ENCODE measurements at places on chromosomes 5 and 9.
A peak's percentile ranks its signal among the peaks of the same experiment; 100 is the strongest.

GRCh38 chr5:157288405-157289163 is 22.7 kb downstream of the CYFIP2 start:
- no peak for DNase-seq

GRCh38 chr5:54230936-54231685 is 79.3 kb downstream of the ARL15 start:
- DNase-seq, result no peak

- no peak for DNase-seq
These were observed 484.1 kb upstream of the SEMA6A start for GRCh38 chr5:117058740-117059139.

- peak; percentile 33 for DNase-seq
These were observed 23.1 kb downstream of the SMAD5 start for GRCh38 chr5:136155761-136156160.

DNA sequence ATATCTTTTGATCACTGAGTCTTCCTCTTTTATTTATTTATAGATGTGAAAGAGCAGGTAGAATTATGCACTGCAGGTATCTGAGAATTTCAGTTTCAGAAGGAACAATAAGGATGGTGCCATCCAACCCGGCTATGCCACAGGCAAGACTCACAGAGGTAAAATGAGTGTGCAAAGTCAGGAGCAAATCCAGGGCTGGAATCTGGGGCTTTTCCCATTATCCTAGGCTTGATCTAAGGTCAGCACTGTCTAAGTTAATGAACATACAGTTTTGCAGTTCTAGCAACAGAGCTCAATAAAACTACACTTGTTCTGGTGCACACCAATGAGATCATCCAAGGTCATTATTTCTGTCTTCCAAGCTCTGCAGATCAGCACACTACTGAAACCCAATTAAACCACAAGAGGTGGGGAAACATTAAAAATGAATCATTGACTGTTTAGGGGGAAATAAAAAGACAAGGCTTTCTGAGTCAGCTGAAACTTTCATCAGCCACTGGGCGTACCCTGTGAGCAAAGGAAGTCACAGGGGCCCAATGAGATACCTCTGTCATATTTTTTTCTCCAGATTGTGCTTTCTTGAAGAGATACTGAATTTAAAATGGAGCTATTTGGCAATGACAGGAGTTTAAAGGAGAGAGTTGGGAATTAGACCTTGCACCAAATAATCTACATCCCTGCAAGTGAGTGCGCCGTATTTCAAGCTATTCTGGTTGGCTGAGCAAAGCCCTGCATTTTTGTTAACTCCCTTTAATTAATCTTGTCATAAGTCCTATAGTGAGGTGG is 662.2 kb upstream of the ZNF608 start:
- DNase-seq, result peak; percentile 8

DNA sequence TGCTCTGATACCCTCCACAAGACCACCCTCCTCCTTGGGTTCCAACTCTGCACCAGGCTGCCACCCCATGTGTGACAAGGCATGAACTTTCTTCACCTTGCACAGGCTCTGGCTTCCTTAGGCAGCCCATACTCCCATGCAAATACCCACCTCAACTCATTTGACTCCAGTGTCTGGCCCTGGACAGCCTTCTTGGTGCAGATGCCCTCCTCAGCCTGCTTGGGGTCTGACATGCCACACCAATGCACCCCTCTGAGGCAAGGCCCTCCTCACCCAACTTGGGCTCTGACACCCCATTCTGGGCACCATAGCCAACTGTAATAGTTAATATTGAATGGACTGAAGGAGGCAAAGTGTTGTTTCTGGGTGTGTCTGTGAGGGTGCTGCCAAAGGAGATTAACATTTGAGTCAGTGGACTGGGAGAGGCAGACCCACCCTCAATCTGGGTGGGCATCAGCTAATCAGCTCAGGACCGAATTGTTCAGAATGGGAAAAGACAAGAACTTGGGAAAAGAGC is 115.0 kb upstream of the EPB41L4A start:
- DNase-seq, result no peak

GRCh38 chr5:33816791-33817190 is 75.0 kb downstream of the ADAMTS12 start:
- DNase-seq, result no peak

DNA sequence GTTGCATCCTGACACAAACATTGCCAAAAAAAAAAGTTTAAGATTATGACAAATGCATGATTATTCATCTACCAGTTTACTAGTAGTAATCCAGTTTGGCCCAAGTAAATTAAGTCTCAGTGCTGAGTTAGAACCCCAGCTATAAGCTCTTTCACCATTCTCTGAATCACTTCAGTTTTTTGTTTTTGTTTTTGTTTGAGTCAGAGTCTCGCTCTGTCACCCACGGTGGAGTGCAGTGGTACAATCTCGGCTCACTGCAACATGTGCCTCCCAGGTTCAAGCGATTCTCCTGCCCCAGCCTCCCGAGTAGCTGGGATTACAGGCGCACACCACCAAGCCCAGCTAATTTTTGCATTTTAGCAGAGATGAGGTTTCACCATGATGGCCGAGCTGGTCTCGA is 1.5 kb upstream of the PCYOX1L start:
- DNase-seq, result peak; percentile 55

GRCh38 chr9:73037613-73038012 is 84.8 kb upstream of the ALDH1A1 start:
- no peak for DNase-seq

DNA sequence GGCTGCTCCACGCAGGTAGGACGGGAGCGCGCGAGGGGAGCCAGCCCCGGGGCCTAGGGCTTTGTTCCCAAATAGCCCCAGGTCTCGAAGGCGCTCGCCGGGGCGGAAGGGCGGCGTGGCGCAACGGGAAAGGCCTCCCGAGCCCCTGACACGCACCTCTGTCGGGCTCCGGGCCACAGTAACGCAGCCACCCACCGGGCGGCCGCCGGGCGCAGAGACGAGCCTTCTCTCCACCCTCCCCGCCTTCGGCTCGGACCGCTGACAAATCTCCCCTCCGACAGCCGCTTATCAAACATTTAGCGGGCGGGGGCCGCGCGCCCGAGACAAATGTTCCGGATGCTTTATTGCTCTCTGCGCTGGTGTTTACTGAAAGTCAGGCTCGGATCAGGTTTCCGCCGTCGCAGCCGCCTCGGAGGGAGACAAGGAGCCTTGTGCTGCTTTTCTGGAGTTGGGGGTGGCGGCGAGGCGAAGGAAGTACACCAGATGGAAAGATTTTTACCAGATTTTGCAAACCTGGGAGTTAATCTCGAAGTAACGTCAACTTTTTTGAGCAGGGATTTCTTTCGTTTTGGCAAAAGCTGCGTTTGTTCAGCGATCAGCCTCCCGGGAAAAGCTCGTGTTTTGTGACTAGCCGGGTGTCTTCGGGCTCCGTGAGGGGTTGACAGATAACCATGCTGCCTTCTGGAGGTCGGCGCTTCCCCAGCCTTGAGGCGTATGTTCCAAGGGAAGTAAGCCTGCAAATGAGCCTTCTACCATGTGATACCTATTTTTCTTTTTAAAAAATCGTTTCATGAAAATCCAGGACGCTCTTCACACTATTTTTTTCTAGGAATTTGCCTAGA is 950 bp downstream of the RGMB start:
- peak; percentile 57 for DNase-seq

DNA sequence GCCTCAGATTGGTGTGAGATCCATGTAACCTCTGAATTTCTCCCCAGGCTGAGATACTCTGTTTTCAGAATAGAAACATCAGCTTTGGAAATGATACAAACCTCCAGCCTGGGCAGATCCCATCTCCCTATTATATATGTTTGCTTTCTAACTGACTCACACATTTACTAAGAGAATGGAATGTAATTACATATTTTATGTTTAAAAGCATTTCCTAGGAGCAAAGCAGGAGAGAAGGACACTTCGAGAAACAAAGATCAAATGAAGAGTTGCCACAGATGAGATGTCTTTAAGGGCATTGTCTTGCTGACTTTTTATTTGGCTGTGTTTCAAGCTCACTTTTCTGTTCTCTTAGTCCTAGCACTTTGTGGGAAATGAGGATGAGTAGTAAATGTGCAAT is 96.3 kb downstream of the CDH18 start:
- DNase-seq, result no peak

GRCh38 chr9:15115041-15115440 is 192.0 kb downstream of the TTC39B start:
- DNase-seq, result no peak

- no peak for DNase-seq
These were observed 33.5 kb downstream of the SPATA31D1 start for GRCh38 chr9:82022121-82022520.

- DNase-seq, result no peak
These were observed 730 bp downstream of the ZMYND19 start for GRCh38 chr9:137589441-137590122.

- DNase-seq, result no peak
These were observed 166.8 kb downstream of the COL23A1 start for GRCh38 chr5:178423431-178423830.

GRCh38 chr9:122216798-122217418 is 11.8 kb downstream of the LHX6 start:
- no peak for DNase-seq

DNA sequence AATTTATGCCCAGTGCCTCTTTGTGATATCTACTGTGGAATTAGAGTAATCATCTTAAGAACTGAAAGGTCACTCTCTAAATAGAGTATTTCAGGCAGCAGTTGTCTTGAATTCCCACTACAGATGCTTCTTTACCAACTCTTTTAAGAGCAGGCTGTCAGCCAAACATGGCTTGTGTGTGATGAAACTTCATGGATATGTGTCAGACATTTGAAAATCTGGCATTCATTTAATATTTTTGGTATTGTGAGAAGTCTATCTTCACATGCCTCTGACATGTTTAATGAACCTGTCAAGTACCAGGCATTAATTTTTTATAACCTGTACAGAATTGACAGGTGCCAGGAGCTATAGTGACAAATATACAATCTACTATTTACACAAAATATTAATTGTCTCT is 318.6 kb downstream of the CDH9 start:
- DNase-seq, result no peak

- DNase-seq, result no peak
These were observed 153.9 kb upstream of the IER5L start for GRCh38 chr9:129331772-129332500.

GRCh38 chr9:17837965-17838364 is 259.1 kb downstream of the SH3GL2 start:
- peak; percentile 27 for DNase-seq

GRCh38 chr9:128503870-128504269 is 649 bp upstream of the GLE1 start:
- DNase-seq, result peak; percentile 63

DNA sequence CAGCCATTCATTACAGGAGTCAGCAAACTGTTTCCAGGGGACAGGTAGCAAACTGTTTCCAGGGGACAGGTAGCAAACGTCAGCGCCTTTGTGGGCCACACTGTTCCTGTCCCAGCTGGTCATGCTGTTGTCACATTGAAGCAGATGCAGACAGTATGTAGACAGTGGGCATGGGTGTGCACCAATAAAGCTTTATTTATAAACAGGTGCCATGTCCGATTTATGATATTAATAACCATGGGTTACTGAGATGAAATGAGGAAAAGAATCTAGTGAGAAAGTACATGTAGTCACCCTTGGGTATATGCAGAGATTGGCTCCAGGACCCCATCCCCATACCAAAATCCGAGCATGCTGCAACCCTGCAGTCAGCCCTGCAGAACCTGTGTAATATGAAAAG is 122.5 kb downstream of the EHMT1 start:
- no peak for DNase-seq

GRCh38 chr9:133786907-133787753 is 49.0 kb upstream of the SARDH start:
- DNase-seq, result no peak

GRCh38 chr5:133897431-133897830 is 71.0 kb downstream of the C5orf15 start:
- DNase-seq, result no peak

DNA sequence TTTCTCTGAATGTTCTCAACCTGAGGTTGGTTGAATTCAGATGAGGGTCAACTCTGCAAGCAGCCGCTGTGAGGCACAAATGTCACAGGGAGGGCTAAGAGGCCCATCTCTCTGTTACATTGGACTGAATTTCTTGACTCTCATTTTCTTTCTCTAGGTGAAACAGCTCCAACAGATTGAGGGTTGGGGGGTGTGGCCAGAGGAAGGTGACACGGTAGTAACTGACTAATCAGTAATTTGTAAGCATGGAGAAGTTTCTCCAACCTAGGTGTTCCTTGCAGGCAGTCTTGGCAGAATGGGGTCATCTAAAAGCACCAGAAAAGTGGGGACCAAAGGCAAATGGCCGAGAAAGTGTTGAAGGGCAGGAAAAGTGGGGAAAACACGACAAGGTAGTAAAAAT is 16.8 kb downstream of the CCT5 start:
- no peak for DNase-seq

DNA sequence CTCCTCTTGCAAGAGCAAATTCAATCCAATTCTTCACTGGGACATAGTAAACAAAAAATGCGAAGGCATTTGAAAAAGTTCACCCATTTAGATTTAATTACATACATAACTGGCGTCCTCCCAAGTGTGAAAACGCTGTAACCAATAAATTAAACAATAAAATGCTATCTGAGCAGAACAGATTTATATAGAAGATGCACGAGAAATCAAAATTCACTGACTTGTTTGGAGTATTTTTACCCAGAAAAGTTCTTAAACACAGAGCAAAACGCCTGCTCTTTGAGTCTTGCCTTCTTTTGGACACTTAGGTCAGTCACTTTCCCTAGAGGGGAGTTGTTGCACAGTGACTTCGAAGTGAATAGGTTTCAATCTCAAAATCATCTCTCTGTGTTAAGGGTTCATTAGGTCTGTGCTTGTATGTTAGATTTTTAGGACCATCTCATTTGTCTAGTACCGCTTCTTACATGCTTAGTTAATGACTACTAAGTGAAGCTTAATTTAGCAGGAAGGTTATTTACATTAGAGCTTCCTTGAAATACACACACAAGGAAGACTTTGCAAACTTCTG is 1.9 kb downstream of the ALDH1A1 start:
- no peak for DNase-seq

DNA sequence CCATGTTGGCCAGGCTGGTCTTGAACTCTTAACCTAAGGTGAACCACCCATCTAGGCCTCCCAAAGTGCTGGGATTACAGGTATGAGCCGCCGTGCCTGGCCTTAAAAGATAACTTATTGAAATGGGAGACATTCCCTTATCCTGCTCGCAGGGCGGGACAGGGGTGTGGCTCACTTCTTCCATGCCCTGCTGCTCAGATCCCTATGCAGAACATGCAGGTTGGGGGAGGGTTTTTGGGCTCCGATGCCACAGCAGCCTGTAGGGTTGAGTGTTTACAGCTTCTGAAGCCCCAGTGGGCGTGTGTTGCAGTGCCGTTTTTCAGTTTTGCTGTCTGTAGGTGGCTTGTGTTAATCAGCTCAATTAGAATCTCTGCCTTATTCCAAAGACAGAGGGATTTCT is 108.0 kb upstream of the BRINP1 start:
- DNase-seq, result no peak

- DNase-seq, result no peak
These were observed 171.7 kb downstream of the ZNF608 start for GRCh38 chr5:124574521-124575436.
